ENCODE measurements at places on chromosomes 1 and 21.
A peak's percentile ranks its signal among the peaks of the same experiment; 100 is the strongest.

- no peak for DNase-seq
Observed at GRCh38 chr1:219402925-219403324, 210.0 kb downstream of the ZC3H11B start.

DNA sequence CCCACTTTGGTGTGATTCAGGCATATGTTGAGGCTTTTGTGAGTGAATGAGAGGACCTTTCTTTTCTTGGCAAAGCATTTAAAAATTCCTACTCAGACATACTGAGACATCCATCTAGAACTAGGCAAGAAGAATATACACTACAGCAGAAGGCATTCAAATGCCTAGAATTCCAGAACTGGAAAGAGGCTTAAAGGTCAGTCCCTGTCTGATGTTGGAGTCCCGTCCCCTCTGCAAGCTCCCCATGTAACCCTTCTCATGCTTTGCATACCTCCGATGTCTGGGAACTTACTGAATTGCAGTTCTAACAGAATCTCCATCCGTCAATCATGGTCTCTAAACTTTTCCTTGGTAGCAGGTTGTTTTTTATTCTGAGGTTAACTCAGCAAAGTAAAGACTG lies 152.9 kb downstream of the ATP6V1G3 start:
- DNase-seq = no peak

DNA sequence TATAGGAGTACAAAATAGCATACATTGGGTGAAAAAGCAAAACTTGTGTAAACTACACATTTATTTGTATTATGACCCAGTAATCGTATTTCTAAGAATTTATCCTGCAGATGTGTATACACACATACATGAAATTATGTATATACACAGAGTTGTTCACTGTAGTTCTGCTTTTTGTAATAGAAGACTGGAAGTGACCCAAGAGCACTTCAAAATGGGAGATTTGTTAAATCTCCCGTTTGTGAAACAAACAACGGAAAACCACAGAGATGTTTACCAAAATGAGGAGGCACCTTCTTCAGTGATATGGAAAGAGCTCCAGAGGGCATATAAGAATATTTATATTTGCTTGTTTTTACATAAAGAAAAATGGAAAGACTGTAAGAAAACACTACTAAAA lies 18.0 kb upstream of the MNDA start:
- DNase-seq = no peak

DNA sequence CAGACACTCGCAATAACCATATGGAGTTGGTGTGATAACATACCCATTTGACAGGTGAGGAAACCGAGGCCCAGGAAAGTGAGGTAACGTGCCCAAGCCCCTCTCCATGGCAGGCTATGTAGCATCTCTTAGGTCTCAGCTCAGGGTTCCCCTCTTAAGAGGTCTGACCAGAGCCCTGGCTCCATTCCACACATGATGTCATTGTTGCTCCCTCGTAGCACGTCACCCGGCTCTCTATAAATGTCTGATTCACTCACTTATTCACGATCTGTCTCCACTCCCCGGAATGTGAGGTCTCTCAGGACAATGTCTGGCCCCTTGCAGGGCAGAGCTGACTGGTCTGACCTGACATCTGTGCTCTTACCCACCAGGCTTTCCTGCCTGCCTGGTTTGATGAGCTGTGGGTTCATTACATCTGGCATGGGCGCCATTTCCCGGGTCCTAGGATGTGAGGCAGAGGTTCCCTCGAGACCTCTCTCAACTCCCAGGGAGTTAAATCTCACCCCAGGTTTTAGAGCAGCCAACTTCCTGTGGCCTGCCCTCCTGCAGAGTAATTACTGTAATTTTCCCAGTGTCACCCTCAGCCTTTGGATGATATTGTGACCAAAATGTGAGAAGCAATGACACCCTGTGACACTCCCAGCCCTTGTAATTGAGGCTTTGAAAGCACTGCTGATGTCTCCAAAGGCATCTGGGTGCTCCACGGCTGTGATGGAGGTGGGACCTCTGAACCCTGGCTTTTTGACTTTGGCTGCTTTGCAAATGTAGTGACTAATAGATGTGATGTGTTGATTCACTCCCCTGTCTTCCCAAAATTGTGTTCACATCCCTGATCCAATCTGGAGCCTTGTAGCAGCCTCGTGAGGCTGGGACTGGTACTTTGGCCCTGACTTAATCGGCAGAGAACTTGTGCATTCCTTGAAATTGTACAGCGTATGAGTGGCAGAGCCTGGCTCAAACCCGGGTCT lies 10.6 kb downstream of the ACTL8 start:
- no peak for DNase-seq

DNA sequence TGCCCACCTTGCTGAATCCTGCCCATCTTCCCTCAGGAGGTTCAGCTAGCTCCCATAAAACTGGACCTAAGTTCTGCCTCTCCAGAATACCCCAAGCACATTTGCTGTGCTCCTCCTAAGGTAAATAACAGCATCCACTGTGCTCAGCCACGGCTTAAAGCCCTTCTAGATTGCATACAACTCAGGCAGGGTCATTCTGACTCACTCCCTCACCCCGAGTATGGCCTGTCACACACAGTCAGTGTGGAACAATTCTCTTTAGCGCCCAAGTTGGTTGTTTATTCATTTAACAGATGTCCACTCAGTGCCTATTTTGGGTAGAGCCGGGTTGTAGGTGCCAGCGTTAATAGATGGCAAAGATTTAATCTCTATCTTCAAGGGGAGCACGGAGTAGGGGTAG lies 147.5 kb upstream of the EDN2 start:
- DNase-seq = no peak

- no peak for DNase-seq
Observed at GRCh38 chr1:58248072-58248471, 298.5 kb downstream of the OMA1 start.

GRCh38 chr21:25039461-25040380 lies 567.6 kb downstream of the MRPL39 start:
- DNase-seq = no peak

DNA sequence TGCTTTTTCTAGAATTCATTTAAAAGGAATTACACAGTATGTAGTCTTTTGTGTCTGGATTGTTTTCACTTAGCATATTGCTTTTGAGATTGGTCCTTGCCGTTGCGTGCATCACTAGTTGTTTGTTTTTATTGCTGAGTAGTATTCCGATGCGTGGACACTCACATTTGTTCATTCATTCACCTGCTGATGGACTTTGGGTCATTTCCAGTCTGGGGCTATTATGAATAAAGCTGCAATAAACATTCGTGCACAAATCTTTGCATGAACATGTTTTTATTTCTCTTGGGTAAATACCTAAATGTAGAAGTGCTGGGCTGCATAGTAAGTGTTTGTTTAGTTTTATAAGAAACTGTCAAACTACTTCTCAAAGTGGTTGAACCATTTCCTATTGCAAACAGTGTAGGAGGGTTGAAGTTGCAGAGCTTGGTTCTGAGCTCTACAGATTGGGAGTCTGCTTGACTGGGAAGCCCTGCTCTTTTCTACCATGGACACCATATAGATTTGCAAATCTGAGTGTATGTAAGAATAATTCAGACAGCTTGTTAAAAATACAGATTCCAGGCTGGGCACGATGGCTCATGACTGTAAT lies 404.7 kb upstream of the PROX1 start:
- DNase-seq = no peak

- DNase-seq = no peak
Observed at GRCh38 chr21:28391938-28392849, 600.5 kb downstream of the LTN1 start.

DNA sequence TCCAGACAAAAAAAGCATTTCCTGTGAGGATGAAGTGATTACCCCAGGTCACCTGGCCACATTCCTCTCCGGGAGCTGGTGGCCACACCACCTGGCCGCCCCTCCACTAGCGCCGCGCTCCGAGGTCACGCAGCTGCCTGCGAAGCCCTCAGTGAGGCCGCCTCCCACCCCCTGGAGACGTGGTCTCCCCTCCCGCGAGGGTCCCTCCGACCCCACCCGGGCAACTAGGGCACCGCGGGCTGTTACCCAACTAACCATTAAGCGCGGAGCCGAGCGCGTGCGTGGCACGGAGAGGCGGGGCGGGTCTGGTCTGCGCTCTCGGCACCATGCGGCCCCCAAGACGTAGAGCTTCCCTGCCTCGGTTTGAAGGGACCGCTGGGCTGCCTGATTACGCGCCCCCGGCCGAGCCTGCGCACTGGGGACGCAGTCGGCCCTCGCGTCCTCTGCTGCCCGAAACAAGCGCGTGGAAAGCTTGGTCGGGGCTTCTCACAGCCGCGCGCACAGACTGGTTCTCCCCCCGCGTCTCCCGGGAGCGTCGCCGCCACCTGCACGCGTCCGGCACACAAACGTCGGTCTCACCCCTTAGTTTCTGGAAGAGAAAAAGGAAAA lies 106.5 kb downstream of the SLC16A1 start:
- no peak for DNase-seq

DNA sequence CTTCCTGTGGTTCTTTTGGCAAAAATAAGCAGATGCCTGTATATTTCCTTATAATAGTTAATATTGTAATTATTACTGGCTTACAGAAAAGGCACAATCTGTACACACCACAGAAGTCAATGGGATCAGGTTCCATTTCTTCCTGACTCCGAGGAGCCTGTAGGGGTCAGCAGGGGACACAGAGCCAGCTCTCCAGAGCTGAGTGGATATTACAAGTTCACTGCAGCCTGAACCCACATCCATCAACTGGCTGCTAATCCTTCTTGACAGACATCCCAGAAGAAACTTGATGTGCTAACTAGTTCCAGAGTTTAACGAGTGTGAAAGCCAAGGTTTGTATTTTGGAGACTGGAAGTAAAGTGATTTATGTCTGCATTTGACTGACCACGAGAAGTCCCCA lies 203.8 kb downstream of the LMX1A start:
- no peak for DNase-seq

- DNase-seq = no peak
Observed at GRCh38 chr1:58104960-58105359, 441.6 kb downstream of the OMA1 start.

DNA sequence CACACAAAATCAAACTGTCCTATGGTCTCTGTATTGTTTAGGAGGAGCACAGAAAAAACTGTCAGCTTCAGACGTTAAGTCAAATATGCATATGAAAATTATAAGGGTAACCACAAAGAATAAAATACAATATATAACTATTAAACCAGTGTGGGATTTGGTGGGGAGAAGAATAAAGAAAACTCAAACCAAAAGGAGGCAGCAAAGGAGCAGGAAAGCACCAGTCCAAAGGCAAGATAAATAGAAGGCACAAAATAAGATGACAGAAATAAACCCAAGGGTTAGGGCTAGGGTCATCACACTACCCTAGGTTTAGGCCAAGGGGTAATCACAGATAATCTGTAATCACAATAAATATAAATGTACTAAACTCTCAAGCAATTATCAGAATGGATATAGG lies 32.8 kb downstream of the DLGAP3 start:
- DNase-seq = no peak

DNA sequence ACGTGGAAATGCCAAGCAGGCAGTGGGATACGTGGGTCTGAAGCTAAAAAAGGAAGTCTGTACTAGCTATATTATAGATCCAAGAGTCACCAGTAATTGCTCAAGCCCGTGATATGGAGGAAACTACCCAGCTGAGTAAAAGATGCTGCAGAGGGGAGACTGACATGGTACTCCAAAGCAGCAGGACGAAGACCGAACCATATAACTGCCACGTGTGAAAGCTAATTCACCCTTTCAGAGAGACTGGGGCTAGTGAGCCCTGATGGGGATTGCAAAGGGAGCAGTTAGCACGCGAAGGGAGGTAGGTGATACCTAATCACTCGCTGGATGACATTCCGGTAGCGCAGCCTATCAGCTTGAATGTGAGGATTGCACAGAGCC lies 316 bp downstream of the AP4B1 start:
- no peak for DNase-seq

DNA sequence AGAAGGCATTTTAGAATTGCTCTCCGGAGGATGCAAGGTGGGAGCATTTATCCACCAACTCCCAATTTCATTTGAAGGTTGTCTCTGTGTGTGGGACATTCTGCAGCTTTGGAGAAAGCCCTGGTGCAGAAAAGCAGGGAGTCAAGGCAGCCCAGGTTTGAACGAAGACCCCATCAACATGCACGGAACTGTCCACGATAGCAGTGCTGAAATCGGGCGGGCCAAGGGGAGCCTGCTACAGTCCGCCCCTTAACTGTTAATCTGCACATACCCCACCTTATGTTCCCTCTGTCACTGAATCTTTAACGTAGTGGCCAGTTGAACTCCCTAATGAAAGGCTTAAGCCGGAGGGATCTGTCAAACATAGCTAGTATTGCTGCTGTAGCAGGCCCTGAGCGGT lies 68.8 kb upstream of the C1orf174 start:
- DNase-seq = no peak

DNA sequence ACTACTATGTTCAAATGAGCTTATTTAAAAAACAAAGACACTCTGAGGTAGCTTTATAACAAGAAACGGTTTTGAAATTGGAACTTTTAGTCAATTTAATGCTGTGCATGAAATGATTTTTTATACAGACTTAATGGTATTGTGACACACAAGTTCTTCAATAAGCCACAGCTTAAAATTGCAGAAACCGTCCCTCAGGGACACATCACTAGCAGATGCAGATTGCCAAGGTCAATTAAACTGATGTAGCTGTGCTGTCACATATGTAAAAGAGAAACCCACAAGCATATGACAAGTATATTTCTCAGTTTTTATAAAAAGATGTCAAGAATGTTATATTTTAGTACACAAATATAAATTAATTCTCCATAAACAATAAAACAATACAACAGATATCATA lies 366.9 kb downstream of the DPYD start:
- no peak for DNase-seq

- DNase-seq = peak; percentile 41
Observed at GRCh38 chr1:90850181-90850897, 133.2 kb upstream of the BARHL2 start.

GRCh38 chr1:244027491-244028145 lies 23.5 kb upstream of the ZBTB18 start:
- DNase-seq = no peak

DNA sequence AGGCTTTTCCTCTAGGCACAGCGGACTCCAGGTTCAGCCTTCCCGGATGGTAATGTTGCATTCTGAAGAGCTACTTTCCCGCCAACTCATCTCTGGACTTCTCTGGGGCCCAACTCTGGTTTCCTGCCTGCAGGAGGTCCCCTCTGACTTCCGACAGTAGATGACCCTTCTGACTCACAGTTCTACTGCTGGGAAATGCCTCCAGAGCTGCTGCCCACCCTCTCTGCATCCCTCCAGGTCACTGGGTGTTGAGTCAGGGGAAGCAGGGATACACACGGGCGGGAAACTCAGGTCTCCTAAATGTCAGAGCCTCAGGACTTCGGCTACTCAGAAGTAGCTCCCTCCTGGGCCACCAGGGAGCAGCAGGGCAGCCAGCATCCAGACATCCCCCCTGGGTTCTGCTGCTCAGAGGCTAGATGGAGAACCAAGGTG lies 2.1 kb upstream of the KIF21B start:
- no peak for DNase-seq

DNA sequence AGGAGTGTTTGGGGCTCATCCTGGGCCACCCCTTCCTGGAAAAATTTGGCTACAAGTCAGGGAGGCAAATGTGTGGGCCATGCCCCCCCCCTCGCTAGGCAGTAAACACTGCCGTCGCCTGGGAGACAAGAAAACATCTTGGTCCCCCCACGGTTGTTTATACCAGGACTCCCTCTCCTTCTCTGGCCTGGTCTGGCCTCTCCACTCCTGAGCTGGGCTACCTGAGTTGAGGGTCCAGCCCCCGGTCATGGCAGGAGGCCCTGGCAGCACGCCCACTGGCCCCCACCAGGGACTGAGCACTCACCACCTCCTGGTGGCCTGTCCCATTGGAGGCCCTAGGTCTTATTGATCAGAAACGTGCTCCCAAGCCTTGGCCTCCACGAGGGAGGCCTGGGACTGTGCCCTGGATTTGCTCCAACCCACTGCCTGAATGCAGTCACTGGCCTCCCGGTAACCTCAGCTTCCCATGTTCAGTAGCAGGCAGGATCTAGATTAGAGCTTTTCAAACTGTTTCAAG lies 15.8 kb downstream of the KCNQ4 start:
- DNase-seq = peak; percentile 62

- DNase-seq = no peak
Observed at GRCh38 chr1:224675590-224675989, 59.5 kb downstream of the CNIH3 start.
